NCI-H1436 treated with DMSO at 0.1 percent for 48 hours (cell line): ENCODE measurements at places on chromosomes 12 and 14.

DNA sequence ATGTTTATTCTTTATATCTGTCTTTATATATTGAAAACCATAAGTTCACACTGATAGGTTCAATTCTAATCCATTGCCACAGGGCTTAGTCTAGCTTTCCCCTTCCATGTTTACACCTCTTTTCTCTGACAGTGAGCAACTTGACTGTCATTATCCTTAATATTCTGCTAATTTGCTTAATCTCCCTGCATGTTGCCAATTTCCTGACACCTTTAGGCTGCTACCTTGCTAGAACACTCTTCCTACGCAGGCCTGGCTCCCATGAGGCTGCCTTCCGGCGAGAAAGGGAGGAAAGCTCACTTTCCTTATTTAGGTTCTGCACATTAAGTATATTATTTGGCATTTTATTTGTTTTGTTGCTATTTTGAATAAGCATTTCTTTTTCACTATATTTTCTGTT is 12.8 kb upstream of the FRS2 start:
- DNase-seq: no peak

GRCh38 chr12:5010151-5010550 is 33.5 kb upstream of the KCNA5 start:
- DNase-seq: no peak

- no peak for DNase-seq
Observed at GRCh38 chr12:92560713-92561542, 141.9 kb upstream of the PLEKHG7 start.

- no peak for DNase-seq
Observed at GRCh38 chr14:32313844-32314376, 15.2 kb upstream of the AKAP6 start.

GRCh38 chr12:39692258-39692853 is 72.8 kb upstream of the ABCD2 start:
- no peak for DNase-seq

DNA sequence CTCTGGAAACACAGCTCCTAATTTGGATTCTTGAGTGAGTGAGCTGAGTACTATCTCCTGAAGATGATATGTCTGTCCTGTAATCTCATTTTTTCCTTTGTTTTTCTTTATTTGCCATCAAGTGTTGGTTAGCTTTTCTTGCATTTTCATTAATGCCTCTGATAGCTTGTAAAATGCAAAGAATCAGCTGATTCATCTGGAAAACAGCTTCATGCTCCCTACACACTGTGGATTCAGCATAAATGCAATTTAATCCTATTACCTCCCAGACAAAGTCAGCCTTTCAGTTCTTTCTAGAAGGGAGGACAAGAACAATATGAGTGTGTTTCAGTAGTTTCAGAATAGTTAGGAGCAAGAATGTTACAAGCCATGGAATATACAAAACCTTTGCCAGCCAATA is 79.4 kb downstream of the DACT1 start:
- no peak for DNase-seq

DNA sequence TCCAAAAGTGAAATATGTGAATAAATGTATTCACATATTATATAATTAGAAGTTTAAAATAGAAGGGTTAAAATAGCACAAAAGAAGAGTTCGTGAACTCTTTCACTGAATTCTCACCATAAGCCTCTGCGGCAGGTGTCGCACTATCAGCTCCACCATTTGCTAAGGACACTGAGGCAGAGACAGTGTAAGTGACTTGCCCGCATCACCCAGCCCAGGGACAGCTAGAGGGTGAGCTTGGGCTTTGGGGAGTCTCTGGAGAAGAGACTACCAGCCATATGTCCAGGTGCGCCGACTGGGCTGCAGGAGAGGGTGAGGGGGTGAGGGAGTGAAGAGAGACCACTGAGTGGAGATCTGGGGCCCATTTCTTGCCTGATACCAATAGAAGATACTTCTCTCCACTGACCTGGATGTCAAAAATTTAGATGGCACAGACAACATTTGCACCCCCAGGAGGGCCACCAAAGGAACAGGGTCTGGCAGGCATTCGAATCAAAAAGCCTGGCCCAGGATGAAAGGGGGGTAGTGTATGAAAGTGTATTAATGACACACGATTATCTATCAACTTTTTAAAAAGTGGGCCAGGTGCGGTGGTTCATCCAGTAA is 28.5 kb downstream of the FAIM2 start:
- DNase-seq: no peak

- no peak for DNase-seq
Observed at GRCh38 chr12:55037351-55037987, 17.7 kb downstream of the NEUROD4 start.

DNA sequence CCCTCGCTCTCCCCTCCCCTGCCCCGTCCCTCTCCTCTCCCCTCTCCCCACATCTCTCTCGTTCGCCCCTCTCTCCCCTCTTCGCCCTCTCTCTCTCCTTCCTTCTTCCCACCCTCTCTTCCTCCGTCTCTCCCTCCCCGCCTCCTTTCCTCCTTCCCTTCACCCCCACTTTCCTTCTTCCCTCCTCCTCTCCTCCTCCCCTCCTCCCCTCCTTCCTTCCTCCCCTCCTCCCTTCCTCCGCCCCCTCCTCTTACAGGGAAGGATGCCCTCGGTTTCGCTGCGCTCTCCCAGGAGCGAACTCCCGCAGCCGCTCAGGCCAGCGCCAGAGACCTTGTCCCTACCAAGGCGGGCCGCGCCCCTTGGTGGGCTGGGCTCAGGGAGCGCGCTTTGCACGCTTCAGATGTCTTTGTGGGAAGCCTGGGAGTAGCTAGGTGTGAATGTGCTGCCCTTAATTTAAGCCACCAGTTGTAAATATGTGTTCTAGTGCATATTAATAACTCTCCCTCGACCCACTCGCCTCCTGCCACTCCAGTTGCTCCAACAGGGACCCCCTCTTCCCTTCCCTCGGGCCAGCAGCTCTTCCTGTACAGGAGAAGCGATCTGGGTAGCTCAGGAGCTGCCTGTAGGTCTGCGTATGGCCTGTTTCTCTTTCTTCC is 13.3 kb upstream of the MAP3K9 start:
- DNase-seq: no peak

DNA sequence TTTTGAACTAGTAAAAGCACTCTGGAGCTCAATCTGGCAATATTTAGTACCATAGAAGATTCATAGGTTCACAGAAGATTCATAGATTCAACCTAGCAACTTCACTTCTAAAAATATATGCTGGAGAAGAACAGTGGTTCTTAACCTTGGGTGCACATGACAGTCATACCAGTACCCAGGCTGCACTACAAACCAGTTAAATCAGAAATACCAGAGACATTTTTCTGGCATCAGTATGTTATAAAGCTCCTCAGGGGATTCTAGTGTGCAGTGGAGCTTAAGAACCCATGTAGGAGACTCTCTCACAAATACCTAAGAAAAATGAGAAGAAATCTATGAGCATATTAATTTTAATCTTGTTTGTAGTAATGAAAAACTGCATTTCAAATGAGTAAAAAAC is 46.6 kb downstream of the CNTN1 start:
- DNase-seq: no peak

DNA sequence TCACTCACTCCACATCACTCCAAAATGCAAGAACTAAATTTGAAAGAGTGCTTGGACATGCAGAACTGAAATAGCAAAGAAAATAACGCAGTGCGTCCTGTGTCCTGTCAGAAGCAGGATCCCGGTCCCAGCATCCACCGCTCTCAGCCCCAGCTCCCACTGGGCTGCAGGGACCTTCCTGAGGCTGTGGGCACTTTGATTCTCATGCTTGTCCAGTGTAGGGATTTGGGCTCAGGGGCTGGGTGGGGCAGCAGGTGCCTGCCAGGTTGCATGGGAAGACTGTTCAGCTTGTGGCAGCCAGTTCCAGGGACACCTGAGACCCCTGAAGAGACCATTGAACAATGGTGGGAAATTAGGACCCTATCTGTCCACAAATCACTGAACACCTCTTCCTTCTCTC is 140.0 kb upstream of the FKBP4 start:
- DNase-seq: no peak

- no peak for DNase-seq
Observed at GRCh38 chr12:127328867-127329266, 938.1 kb upstream of the TMEM132C start.

GRCh38 chr12:92098594-92099380 is 46.9 kb downstream of the BTG1 start:
- no peak for DNase-seq

- DNase-seq: no peak
Observed at GRCh38 chr12:44848703-44849085, 27.4 kb downstream of the NELL2 start.

- no peak for DNase-seq
Observed at GRCh38 chr14:70773182-70773862, 36.0 kb downstream of the MAP3K9 start.

GRCh38 chr12:93918900-93919299 is 229.5 kb upstream of the PLXNC1 start:
- DNase-seq: no peak

- no peak for DNase-seq
Observed at GRCh38 chr12:42641221-42641885, 51.8 kb upstream of the PRICKLE1 start.

GRCh38 chr12:62297321-62297720 is 37.1 kb downstream of the USP15 start:
- DNase-seq: no peak

DNA sequence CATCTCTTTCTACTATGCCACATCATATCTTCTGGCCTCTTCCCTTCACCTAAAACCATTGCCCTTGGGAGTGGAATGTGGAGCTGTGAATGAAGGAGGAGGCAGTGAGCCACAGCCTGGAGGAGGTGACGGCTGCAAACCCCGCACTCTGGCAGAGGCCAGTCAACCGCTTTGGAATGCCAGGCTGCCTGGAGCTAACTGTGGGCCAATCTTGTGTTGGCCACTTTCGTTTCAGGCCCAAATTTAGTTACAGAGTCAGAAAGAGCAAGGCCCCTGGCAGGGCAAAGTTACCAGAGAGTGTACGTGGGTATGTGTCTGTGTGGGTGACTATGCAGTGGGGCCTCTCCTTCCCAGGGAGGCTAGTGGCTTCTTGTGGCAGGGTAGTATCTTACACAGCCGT is 40.1 kb downstream of the CACNA1C start:
- no peak for DNase-seq

DNA sequence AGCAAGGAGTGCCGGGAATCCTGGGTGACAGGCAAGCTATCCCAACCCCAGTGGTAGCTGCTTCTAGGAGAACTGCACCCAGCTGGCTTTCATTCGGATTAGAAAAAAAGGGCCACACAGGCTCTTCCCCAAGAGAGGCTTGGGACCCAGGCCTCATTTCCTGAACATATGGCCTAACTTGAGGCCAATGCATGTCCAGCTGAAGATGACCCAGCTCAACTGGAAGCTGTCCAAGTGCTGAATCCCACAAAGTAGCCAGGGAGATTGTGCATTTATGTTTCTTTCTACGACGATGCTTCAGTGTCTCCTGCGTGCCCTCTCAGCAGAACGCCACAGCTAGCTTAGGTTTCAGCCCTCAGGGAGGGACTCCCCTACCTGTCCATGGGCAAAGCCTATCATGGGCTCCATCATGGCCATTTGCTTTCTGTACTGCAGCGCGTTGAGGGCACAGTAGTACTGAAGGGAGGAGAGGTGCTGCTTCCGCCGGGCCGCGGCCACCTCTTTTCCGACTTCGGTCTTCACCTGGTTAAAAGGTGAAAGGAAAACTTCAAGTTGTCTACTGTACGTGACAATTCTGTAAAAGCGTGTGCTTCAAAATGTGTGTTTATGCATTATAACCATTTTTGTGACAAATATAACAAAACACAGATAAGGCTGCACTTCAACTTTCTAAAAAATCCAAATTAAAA is 29.1 kb downstream of the APPL2 start:
- no peak for DNase-seq

- DNase-seq: no peak
Observed at GRCh38 chr12:42608196-42608825, 18.8 kb upstream of the PRICKLE1 start.

- DNase-seq: no peak
Observed at GRCh38 chr14:55572578-55572977, 7.4 kb upstream of the KTN1 start.

GRCh38 chr12:129788506-129789084 is 115.2 kb downstream of the TMEM132D start:
- DNase-seq: no peak

GRCh38 chr14:52399921-52400595 is 85.9 kb downstream of the PTGER2 start:
- DNase-seq: no peak

- peak; percentile 78 for DNase-seq
Observed at GRCh38 chr12:32983968-32984367, 87.4 kb upstream of the PKP2 start.

DNA sequence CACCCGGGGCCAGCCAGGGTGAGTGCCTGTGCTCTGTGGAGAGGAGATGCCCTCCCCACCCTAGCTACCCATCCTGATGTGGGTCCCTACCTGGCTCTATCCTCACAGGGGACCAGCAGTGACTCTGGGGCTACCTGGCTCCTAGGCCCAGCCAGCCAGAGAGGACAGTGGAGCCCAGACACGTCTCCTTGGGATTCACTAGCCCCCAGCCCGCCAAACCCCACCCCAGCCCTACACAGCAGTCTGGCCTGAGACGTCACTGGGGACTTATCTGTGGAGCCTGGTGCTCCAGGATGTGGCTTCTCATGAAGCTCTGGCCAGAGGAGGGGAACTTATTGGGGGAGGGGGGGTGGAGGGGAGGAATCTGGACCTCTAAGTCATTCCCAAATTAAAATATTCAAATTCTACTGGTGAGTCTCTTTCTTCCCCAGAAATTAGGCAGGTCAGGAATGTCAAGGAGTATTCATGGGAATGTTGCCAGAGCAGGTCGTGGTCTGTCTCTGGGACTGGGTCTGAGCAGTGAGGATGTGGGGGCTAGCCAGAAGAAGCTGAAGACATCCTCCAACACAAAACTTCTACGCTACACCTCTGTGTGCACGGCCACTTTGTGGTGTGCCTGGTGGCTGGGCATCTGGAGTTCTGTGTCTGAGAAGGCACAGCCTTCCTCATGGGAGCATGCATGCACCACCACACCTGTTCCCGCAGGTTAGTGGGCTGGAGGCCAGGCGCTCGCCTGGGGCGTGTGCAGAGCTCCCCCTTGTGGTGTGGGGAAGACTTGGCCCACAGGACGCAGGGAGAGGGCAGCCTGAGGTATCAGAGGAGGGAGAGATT is 2.7 kb downstream of the CMTM5 start:
- no peak for DNase-seq

DNA sequence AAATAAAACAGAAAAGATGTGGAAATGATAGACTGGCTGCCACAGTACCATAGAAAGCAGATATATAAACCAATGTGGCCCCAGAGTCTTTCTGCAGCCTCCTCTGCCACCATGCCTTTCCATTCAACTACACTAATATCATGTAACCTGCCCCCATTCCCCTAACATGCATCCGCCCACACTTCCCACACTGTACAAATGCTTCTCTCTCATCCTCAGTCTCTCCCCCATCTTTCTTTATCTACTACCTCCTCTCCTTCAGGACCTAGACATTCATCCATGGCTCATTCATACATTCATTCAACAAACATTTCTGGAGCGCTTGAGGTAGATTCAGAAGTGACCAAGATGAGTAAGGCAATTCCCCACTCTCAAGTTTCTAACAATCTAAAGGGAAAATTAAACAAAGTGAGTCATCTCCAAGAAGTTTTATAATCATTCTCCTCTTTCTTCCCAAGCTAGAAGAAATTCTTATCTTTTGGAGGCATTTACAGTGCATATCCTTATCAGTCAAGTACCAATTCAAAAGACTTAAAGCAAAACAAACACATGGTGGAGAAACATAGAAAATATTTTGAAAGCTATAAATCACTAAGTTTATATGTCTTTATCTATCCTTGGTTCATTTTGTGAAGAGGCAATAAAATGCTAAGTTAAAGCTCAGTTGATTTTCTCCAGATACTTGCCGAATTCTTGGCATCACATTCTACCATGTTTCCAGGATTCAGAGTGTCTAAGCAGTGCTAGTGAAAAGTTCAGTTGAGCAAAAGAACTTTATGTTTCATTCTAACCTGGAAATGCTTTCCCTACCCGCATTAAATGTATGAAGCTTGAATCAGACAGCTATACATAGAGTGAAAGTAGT is 70.5 kb upstream of the FRMD6 start:
- no peak for DNase-seq
